Fibroblast of the aortic adventitia (primary cell): ENCODE measurements at places on chromosomes 7 and 10.

DNA sequence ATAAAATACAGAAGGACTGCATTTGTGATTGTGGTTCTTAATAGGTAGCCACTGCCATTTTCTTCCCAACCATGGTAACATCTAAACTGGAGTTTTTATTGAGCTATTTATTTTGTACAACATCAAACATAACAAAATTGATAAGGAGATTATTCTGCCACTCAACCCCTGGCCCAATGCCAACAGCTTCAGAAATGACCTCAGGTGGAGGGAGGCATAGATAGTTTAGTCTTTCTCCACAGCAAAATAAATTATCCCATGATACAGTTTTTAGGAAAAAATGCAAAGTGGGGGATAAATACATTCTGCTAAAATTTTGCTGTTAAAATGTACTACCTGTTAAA is 57.6 kb downstream of the LRRTM3 start:
- no peak for DNase-seq

- no peak for DNase-seq
These were observed 23.0 kb downstream of the SMKR1 start for GRCh38 chr7:129525225-129525862.

- DNase-seq = peak; percentile 64
These were observed 9.9 kb upstream of the LIPM start for GRCh38 chr10:88792661-88793060.

DNA sequence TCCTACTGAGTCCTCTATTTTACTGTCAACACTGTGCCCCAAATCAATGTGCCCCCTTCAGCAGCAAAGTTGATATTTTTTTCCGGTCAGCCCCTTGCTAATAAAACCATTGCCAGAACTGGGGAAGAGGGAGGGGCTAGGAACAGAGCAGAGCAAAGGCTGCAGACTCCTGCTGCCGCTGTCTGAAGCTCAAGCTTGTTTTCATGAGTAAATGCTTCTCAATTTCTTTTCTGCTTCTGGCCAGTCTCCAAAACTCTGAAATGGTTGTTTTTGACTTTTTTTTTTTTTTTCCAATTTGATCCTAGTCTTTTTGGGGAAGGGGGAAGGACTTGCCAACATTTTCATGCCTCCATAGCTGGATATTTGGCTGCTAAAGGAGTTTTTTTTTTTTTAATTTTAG is 26.7 kb upstream of the PROSER2 start:
- DNase-seq = no peak

DNA sequence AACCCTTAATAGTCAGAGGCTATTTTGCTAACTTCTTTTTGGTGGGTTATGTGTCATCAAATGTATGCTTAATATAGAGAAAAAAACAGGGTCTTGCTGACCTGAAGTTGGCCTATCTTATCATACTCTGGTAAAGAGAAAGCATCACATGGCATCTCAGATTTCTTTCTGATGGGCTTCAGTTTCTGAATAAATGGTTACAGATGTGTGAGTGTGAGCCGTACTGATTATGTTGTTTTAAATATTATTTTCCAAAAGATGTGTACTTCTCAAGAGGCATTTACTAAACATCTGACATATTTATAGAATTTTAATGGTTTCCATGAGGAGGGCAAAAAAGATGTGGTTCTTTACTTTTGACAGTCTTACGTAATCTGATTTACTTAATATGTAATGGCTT is 28.4 kb downstream of the BBS9 start:
- peak; percentile 54 for DNase-seq

- DNase-seq = no peak
These were observed 95.7 kb downstream of the CPED1 start for GRCh38 chr7:121084256-121084655.

- DNase-seq = peak; percentile 28
These were observed 104.0 kb downstream of the JCAD start for GRCh38 chr10:29955329-29955935.

DNA sequence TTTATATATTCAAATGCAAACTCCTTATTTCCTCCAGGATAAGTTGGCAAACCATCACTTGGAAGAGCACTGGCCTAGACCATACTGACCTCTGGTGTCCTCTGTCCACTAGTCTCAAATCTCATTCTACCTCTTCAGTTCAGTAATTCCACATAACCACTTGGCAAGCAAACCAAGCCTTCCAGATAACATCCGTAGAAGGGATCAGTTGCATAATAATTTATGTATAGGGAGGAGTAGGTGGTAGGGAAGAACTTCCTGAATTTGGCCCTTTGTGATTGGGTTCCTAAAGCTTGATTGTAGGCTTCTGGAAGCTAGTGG is 55.0 kb downstream of the WAC start:
- peak; percentile 83 for DNase-seq

GRCh38 chr7:121360564-121360963 is 31.8 kb downstream of the WNT16 start:
- no peak for DNase-seq

DNA sequence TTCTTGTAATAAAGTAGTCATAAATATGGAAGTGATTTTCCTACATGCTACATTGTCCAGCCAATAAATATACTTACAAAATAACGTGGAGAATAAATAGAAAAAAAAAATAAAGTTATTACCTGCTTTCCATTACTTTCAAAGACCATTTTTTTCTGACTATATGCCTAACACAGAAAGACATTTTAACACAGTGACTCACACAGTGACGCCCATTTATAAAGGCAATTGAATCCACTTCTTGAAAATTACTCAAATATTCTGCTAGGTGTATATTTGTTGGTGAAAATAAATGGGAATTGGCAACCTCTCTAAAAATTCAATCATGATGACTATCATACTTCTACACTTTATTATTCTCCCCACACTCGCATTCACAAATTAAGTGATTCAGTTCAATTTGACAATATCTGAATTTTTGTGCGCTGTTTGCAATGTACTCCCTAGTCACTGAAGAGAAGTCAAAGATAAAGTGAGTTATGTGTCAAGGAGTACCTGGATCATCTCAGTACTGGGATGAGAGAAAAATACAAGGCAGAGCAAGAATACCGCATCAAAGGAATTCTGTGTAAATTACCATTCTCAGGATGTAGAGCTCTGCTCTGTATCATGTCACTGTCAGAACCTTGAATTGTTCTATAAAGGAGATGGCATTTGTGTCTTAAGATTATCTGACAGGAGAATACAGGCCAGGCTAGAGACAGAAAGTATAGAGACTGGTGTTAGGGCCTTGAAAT is 642.7 kb downstream of the IPMK start:
- no peak for DNase-seq

DNA sequence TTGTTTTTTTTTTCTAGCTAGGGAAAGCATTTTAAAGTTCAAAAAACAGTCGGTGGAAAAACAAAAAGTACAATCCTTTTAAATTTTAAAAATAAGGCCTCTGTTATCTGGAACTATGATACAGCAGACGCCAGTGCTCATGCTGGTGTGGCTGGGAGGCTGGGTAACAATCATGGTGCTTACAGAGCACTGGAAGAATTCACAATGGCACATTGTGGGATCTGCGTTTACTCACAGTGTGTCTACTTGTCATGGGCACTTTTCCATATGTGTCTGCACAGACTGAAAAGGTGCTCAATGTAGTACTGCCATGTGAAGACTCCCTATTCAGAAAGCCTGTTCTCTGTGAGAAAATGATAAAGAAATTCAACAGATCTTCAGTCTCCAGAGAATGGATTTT is 278.2 kb upstream of the IMMP2L start:
- DNase-seq = no peak

- peak; percentile 59 for DNase-seq
These were observed 40.6 kb downstream of the PYROXD2 start for GRCh38 chr10:98374217-98374985.

- DNase-seq = no peak
These were observed 92.3 kb downstream of the BMS1 start for GRCh38 chr10:42874713-42875387.

- peak; percentile 59 for DNase-seq
These were observed 292.1 kb downstream of the BBS9 start for GRCh38 chr7:33421429-33421828.

GRCh38 chr7:50962281-50962883 is 179.7 kb upstream of the GRB10 start:
- no peak for DNase-seq

- DNase-seq = no peak
These were observed 515.3 kb downstream of the AUTS2 start for GRCh38 chr7:70113536-70113935.

- peak; percentile 100 for DNase-seq
These were observed 1.6 kb upstream of the COPS6 start for GRCh38 chr7:100087055-100087750.

DNA sequence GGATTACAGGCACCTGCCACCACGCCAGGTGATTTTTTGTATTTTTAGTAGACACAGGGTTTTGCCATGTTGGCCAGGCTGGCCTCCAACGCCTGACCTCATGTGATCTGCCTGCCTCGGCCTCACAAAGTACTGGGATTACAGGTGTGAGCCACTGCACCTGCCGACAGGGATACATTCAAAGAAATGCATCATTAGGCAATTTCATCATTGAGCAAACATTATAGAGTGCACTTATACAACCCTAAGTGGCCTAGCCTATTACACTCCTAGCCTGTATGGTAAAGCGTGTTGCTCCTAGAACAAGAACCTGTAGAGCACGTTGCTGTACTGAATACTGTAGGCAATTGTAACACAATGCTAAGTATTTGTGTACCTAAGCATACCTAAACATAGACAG is 350.3 kb downstream of the GALNT17 start:
- DNase-seq = no peak

DNA sequence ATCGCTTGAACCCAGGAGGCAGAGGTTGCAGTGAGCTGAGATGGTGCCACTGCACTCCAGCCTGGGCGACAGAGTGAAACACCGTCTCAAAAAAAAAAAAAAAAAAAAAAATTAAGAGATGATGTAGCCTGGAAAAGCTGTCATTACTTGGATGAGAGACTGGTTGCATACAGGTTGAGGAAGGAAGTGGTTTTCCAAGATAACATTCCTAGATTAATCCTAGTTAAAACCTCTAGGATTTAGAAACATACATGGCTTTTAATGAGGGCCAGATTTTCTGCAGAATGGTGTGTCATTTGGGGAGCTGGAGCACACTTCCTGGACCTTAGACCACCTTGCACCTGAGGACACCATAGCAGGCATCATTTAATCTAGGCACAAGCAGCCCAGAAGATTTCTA is 17.8 kb downstream of the VWA2 start:
- peak; percentile 47 for DNase-seq

DNA sequence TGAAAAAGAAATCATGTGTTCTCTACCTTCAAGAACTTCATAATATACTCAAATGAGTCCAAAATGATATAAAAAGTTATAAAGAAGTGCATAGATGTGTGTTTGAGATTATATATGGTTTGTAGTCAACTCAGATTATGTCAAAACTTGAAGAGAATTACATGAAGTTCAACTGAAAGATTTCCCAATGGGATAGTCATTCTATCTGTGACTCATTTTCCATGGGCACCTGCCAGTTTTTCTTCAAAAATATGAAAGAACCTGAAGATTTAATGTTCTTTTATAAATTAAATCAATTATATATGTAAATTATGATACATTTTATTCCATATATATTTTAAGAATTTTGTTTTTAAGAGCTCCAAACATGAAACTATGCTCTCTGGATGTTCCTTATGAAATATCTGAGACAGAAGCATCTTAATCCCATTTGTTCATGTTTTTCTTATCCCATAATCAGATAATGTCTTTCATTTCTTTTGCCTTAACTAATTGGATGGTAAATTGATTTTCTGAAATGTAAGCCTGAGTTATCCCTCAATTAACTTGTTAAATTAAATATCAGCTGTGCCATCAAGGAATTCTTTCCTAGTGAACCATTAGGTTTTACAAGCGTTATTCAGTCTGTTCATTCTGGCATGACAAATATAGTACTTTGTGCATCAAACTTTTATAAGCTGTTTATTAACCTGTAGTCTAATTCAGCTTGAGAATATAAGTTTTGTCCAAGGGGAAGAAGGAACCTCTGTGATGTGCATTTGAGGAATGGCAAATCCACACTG is 387.1 kb downstream of the IPMK start:
- DNase-seq = no peak

DNA sequence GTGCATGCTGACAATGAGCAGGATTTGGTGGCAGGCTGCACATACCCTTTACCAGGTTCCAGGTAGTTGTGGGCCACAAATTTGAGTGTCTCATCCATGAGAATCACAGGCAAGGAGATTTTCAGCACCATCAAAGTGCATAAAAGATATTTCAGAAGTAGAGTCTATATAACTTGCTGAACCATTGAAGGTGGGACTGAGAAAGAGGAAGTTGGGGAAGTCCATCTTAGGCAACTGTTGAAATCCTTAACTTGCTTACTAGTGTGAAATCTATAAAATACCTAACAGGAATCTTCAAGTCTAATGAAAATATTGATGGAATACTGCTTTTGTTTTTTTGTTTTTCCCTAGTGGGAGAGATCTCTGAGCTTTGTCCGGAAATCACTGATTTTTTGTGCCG is 325.1 kb upstream of the PLXDC2 start:
- DNase-seq = no peak

GRCh38 chr10:22550732-22551131 is 163.6 kb downstream of the PIP4K2A start:
- DNase-seq = peak; percentile 31

DNA sequence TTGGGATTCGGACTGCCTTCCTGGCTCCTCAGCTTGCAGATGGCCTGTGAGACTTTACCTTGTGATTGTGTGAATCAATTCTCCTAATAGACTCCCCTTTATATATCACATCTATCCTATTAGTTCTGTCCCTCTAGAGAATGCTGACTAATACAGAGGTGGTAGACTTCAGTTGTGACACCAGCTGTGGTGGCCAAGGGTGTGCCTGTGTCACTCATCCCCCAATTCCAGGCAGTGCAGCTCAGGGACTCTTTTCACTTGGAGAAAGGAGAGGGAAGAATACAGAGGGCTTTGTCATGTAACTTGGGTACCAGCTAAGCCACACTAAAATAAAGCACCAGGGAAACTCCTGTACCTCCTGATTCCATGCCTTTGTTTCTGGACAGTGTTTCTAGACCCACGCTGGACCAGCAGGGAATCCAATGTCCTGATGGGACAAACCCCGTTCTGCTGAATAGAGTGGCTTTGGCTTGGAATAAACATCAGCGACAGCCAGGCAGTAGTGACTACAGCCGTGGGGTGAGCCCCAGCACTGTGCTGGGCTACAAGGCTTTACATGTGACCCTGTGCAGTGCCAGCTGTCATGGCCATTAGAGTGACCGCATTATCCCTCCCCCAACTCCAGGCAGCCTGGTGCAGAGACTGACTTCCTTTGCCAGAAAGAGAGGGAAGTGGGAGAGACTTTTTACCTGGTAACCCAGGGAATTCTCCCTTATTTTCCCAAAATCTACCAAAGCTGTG is 233.6 kb downstream of the ANK3 start:
- DNase-seq = no peak
